NCI-H524 treated with DMSO at 0.1 percent for 48 hours (cell line): ENCODE measurements at places on chromosomes 6 and 20.
A peak's percentile ranks its signal among the peaks of the same experiment; 100 is the strongest.

GRCh38 chr6:101607111-101607690 is 213.7 kb downstream of the GRIK2 start:
- DNase-seq, result no peak

DNA sequence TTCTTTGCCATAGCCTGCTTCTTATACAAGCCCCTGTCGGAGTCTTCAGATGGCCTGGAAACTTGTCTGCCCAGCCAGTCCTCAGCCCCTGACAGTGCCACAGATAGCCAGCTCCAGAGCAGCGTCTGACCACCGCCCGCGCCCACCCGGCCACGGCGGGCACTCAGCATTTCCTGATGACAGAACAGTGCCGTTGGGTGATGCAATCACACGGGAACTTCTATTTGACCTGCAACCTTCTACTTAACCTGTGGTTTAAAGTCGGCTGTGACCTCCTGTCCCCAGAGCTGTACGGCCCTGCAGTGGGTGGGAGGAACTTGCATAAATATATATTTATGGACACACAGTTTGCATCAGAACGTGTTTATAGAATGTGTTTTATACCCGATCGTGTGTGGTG is 29.5 kb downstream of the SLCO4A1 start:
- DNase-seq, result no peak

GRCh38 chr6:5511954-5512353 is 250.6 kb downstream of the FARS2 start:
- DNase-seq, result no peak

DNA sequence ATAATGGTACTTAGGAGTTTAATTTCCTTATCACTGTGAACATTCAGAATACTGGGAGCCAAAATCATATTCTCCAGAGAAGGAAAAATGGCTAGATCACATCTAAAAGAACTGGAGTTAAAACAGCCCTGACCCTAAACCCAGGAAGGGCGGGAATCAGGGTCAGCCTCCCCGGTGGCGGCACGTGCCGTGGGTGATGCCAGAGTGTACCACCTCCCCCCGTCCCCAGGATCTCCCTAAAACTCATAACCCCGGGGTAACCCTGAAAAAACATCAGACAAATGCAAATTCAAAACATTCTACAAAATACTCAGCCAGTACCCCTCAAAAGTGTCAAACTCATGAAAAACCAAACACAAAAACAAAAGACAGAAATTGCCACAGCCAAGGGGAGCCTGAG is 148.3 kb downstream of the DLL1 start:
- no peak for DNase-seq

GRCh38 chr6:144660561-144661115 is 375.5 kb downstream of the UTRN start:
- no peak for DNase-seq

DNA sequence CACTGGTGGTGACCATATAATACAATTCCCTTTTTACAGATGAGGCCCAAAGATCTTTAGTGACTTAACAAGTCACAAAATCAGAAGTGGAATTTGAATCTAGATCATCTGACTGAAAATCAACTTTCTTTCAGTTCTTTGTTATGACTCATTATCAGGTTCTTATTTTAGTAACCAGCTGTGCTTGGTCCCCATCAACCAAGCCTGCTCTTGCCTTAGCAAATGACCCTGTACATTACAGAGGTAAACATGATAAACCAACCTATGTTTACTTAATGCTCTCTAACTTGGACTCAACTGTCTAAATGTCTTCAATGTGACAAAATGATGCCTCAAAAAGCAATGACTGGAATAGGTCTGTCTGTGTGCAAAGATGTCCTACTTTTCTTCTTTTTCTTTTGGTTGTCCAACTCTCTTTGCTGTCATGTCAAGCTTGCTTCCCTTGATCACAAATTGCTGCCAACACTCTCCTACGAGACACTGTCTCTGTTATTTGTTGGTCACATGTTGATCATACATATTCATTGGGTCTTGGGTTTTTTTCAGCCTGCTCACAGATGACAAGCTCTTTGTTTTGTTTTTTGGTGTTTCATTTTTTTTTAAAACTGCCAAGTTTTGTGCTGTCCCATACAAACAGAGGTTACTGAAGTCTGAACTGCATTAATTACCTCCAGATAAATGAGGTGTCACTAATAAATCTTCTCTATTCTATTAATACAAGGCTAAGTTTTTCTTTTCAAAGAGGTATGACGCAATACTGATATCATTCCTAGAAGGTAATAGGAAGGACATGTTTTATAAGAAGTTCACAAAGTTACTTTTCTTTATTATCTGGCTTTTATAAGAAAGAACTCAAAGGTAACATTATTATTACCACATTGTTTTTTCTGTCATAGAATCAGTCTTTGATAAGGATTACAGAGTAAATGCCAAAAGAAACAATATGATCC is 62.2 kb upstream of the PLN start:
- no peak for DNase-seq

DNA sequence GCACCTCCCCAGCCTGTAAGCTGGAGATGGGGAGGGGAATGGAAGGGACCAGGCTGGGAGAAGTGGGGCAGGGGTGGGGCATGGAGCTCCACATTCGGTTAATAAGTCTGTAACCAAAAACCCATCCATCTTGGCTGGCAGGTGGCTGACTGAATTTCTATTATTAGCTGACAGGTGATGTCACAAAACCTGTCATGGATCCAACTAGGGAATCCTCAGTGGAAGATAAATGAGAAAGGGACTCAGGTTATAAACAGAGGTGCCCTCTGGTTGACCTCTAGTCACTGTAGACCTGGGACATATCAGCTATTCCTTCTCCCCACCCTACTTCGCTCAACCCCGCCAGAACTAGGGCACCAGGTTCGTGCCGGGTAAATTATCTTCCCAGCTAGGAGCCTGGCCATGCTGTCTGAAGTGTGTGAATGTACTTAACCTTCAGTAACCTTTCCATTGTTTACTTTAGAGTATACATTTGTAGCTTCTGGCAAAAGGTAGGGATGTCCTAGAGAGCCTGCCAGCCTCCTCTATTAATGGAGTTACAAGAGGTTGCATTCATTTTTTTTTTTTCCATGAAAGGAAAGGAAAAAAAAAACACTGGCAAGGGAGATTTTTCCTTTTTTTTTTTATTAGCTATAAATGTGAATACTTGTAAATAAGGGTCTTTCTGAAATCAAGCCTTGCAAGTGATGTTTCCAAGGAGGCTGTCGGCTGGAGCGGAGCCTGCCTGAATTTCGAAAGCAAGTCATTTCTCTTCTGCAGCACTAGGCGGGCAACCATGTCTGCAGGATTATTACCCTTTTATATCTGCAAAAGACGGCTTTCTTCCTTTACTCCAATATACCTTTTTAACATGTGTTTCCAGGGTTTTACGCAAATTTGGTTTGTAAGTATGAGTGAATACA is 135.9 kb downstream of the TMEM242 start:
- peak; percentile 95 for DNase-seq

DNA sequence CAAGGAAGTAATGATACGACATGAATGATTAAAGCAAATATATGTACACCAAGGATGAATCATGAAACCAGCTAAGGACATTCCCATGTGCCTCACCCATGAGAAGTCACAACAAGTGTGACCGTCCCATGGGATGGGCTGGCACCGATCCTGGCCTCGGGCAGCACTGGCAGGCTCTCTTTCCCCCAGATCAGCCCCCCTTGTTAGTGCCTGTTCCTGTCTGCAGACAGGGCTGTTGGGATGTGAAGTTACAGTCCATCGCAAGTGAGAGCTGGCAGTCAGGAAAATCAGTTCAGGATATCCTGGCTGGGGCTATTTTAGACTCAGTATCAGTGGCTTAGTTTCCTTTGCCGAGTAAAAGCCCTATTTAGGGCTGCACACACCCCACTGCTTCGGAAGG is 129.2 kb upstream of the SNX9 start:
- DNase-seq, result no peak

GRCh38 chr6:15425947-15426346 is 180.1 kb downstream of the JARID2 start:
- DNase-seq, result no peak

DNA sequence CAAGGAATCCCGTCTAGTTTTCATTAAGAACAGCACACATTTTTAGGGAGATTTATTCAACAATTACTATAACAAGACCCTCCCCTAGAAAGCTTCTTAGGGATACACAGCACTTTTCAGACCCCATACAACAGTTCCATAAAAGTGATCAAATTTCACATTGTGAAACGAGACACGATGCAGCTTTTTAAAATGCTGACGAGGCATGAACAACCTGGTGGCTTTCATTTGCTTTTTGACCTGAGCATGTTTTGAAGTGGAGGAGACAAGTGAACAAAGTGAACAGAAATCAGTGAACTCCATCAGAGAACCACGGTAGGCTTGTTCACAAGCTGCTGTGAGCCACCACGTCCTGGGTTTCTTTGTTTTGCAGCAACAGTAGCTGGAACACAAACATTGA is 112.2 kb downstream of the PCSK2 start:
- no peak for DNase-seq

DNA sequence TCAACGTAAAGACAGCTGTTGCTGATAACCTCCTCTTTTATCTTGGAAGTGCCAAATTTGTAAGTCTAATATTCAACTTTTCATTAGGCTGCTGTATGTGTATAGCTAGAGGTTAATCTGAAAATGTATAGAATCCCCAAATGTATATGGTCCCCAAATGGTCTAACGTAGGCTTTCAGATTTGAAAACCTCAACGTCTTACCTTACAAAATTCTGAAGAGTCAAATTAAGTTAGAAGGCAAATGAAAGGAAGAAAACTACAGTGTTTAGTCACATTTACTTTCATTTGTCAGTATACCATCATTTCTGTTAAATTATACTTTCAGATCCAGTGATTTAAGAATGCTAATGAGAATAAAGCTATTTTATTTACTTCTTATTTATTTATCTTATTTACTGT is 256.9 kb downstream of the ARHGAP18 start:
- DNase-seq, result no peak

DNA sequence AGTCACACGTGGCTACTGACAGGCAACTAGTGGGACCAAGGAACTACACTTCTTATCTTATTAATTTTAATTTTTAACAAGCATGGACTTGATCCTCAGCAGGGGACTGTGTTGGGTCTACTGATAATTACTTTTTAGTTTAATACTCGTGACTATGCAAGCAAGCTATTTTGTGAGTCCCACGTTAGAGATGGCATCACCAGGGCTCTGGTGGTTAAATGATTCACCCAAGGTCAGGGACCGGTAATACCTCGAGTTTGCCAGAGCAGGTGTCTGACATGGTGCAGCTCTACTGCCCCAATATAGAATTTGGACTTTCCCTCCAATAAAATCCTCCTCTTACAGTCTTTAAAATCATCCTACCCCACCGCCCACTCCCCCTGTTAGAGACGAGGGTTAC is 98.6 kb upstream of the RIN2 start:
- DNase-seq, result no peak

DNA sequence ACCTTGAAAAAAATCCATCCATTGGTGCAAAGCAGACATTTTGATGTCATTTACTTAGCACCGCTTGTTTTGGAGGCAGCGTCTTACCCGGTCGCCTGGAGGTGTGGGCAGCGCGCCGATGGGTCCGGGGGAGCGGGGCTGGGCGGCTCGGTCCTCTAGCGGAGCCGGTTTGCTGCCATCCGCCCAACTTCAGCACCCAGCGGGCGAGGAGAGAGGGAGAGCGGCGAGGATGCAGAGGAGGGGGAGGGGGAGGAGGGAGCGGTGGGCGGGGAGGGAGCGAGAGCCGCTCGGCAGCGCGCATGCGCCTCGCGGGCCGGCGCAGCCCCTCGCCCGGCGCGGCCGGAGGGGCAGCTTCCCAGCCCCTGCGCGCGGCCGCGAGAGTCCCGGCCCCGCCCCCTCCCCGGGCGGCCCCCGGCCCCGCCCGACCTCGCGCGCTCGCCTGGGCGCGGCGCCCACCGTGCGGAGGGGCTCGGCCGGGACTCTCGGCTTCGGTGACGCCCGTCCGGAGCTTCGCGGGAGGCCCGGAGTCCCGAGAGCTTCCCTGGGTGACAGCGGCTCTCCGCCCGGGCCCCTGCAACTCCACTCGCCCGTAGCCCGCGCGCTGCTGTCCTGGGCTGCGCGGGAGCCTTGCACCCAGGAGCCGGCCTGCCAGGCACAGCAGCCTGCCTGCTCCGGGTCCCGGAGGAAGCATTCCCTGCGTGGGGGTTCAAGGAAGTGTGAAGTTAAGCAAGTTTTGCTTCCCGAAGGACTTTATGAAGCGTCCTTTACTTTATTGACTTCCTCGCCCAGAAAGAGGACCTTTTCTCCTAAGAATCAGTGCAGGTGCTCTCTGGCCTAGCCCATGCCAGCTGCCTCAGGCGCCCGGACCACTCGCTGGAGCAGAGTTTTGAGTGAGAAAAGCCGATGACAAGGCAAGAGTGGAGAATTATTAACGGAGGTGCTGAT is at the start of gene RGS17:
Gene RGS17 (minus strand): TSS at position 246 of the 945 bp plus-strand sequence. CDS start 87,264 bp downstream, outside the sequence.
- DNase-seq, result no peak

GRCh38 chr6:72784071-72784470 is 162.2 kb downstream of the KCNQ5 start:
- DNase-seq, result no peak

DNA sequence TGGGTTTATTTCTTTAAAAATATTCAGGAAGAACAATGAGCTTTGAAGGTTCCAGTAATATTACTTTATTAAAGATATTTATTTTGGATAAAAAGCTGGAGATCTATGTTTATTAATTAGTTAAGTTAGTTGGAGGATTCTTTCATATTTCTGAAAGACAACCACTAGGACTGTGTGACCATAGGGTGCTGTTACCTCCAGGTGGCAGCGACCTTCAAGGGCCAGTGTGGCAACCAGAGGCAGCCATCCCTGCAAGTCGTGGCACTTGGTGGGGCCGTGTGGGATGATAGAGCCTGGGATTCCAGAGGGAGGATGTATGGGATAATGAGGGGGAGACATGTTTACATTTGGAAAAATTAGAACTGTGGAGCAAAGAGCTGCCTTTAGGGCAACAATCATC is 95.5 kb upstream of the SCP2D1 start:
- no peak for DNase-seq

DNA sequence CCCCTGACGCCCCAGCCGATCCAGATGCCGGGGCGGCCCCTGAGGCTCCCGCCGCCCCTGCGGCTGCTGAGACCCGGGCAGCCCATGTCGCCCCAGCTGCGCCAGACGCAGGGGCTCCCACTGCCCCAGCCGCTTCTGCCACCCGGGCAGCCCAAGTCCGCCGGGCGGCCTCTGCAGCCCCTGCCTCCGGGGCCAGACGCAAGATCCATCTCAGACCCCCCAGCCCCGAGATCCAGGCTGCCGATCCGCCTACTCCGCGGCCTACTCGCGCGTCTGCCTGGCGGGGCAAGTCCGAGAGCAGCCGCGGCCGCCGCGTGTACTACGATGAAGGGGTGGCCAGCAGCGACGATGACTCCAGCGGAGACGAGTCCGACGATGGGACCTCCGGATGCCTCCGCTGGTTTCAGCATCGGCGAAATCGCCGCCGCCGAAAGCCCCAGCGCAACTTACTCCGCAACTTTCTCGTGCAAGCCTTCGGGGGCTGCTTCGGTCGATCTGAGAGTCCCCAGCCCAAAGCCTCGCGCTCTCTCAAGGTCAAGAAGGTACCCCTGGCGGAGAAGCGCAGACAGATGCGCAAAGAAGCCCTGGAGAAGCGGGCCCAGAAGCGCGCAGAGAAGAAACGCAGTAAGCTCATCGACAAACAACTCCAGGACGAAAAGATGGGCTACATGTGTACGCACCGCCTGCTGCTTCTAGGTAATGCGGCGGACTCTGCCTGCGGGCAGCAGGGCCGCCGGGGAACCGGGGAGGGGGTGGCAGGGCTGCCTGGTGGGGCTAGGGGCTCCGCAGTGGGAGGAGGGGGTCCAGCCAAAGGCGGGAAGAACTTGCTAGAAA is 2.3 kb downstream of the GNAS start:
- DNase-seq, result no peak

- DNase-seq, result no peak
Observed at GRCh38 chr20:22560817-22561216, 23.6 kb downstream of the FOXA2 start.

- no peak for DNase-seq
Observed at GRCh38 chr20:48463916-48464315, 363.9 kb downstream of the PREX1 start.
